ENCODE measurements at places on chromosomes 7 and 10.

GRCh38 chr7:98594787-98595186, 22.3 kb upstream of the NPTX2 start:
- DNase-seq, result no peak

DNA sequence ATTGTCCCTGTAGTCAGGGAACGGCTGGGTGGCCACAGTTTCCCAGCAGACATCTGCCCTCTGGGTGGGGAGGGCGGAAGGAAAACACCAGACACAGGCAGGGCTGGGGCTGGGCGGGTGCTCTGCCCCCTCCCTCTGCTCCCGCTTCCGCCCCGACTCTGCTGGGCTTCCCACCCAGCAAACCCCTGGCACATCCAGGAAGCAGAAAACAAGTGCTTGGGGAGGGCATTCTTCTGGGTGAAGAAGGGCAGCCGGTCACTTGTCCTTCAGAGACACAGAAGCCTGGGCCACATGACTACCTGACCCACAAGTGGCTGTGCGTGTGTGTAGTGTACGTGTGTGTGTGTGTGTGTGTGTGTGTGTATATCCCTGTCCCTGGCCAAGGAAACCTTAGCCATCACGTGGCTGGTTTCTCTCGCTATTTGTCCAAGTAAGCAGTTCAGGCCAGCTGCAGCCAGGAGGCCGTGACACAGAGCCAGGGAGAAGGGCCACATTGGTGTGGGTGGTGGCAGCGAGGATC, 77.9 kb downstream of the ZMIZ1 start:
- DNase-seq, result no peak

GRCh38 chr7:4065190-4065589, 616.9 kb upstream of the FOXK1 start:
- DNase-seq, result no peak

GRCh38 chr7:10707519-10707918, 266.2 kb upstream of the PHF14 start:
- DNase-seq, result no peak

DNA sequence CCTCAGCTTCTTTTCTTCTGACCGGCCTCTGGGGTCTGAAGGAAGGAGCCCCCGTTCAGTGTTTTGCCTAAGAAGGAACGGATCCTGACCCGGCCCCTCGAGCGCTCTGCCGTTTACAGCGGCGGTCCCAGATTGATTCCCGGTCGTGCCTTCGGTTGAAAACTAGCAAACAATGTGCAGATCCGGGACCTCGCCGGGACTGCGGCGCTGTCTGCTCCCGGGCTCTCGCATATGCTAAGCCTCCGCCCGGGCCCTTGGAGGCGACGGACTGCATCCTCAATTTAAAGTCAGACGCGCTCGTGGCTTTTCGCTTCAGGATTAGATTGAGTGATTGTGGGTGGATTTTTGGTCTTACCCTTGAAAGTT, 559 bp downstream of the DBF4 start:
- DNase-seq, result peak; percentile 40

DNA sequence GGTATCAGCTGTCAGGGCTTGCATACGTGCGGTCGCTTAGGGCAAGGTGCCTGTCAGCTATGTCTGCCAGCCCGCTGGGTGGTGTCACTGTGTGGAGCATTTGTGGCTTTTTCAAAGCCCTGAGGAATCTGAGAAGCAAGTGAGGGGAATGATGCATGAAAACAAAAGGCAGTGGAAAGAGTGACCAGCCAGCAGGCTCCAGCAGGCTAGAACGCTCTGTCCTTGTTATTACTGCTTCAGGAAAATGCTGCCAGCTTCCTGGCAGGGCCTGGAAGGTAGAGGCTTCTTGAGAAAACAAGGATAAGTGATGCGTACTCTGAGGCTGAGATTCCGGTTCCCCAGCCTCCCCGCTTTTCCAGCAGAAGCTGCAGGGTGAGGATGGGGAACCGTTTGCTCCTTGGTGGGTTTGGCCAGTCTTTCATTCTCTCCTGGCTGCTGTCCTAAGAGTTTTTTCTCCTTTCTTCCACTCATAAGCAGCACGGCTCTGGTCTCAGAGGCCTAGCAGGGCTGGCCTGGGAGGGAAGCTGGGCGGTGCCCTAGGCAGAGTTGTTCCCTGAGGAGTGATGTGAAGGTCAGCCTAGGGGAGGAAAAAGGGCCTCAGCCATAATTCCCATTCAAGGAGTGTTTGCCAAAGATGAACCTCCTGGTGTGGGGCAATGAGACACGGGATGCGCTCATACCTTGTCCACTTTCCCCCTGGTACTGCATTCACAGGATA, 42.8 kb upstream of the MKLN1 start:
- peak; percentile 36 for DNase-seq

- peak; percentile 24 for DNase-seq
These were observed 137.2 kb downstream of the NOC3L start for GRCh38 chr10:94225589-94225988.

DNA sequence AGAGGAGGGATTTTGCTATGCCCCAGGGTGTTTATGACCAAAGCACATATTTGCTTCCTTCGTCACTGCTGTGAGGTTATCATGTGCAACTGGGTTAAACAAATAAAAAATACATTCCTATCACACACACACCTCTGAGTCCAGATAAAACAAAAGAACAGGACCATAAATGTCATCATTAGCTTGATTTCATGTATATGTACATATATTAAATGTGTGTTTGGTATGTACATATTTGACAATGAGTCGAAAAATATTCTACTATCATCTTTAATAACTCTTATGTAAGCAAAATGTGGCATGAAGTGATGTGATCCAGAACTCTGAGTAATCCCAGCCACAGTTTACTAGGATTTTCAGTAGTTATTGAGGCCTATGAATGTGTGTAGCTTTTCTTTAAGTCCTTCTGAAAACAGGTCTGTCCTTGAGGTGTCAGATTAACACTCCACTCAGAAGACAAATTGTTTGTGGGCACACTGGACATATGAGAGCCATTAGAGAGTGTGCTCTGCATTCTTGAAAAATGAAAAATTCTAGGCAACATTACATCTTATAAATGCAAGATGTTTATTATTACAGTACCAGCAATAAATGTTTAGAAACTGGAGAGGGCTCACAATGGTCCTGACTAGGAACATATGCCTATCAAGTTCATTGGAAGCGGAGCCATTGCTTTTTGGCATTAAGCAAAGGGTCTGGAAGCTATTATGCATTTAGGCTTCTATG, 335.1 kb upstream of the SEMA3A start:
- DNase-seq, result peak; percentile 97

- DNase-seq, result no peak
These were observed 27.8 kb downstream of the NET1 start for GRCh38 chr10:5440206-5440605.

DNA sequence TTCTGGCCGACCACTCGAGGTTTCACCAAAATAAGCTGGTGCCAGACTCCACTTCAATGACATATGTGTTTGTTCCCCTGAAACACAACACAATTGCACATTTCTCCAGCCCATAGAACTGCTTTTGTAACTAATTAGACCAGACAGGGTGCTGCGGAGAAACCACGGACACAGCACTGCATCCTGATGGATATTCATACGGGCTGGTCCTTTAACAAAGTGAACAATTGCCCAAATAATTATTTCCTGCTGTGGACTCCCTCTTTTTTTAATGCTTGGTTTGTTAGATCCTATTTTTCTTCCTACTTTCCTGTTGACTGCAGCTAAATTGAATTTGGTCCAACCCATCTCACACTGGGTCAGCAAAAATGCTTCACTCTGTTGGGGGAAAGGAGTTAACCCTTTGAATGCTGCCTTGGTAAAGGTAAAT, 198.6 kb upstream of the BMPER start:
- no peak for DNase-seq

- no peak for DNase-seq
These were observed 211.9 kb upstream of the GLI3 start for GRCh38 chr7:42448901-42449300.

DNA sequence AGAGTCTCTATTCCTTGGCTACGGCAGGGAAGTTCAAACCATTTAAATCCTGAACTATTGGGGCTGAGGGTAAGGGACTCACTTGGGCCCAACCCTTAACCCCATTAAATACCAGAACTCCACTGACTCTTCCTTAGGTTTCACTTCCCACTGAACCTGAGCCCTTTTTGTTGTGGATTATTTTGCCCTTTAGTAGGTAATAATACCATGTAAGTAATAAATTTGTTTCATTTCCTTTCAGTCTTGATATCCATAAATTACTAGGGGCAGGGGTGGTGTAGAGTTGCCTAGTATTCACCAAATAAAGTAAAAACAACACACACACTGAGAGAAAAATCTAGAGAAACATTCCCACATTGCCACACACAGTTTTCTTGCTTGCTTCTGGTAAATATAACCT, 352.0 kb downstream of the PCDH15 start:
- no peak for DNase-seq

DNA sequence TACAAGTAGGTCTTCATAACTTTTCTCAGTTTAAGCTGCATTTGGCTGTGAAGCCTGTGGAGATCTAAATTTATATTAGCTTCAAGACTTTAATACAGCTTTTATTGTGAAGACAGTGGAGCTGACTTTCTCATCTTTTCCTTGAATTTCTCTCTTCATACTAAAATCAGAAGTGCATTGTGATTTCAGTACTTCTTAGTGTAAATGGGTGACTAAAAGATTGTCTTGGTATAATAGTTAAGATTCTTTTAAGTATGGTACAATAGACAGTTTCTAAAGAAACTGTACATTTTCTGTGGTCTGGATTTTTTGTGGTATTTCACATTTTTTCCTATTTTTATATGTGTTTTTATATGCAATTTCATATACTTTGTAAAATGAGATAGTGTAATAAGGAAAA, 21.0 kb upstream of the DDX21 start:
- no peak for DNase-seq

DNA sequence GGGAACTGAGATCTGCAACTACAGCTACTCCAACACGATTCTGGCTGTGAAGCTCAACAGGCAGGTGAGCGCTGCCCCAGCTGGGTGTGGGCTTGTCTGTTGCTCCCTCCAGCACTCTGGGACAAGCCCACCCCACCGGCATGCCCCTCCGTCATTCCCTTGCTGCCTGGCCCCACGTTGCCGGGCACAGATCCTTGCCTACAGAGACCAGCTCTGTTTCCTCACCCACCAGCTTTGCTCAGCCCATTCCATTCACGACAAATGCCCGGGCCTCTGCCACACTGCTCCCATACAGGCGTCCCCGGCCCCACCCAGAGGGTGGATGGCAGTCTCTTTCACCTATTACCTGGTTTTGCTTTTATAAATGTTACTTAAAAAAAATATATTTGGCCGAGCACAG, 24.6 kb downstream of the WIPI2 start:
- no peak for DNase-seq

DNA sequence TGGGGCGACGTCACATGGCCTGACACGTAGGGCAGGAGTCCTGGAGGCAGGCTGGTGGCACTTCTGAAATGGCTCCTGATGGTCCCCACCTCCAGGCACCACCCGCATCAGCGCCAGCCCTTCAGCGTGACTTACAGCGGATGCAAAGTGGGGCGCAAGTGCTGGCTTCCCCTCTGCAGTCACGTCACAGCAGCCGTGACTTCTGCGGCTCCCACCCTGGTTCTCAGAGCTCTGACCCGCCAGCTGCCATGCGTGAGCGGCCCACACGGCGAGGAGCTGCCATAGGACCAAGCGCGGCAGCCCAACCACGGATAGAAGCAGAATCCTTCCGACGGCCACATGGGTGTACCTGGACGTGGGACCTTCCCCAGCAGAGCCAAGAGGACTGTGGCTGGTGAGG, 159.0 kb downstream of the ELFN1 start:
- no peak for DNase-seq

DNA sequence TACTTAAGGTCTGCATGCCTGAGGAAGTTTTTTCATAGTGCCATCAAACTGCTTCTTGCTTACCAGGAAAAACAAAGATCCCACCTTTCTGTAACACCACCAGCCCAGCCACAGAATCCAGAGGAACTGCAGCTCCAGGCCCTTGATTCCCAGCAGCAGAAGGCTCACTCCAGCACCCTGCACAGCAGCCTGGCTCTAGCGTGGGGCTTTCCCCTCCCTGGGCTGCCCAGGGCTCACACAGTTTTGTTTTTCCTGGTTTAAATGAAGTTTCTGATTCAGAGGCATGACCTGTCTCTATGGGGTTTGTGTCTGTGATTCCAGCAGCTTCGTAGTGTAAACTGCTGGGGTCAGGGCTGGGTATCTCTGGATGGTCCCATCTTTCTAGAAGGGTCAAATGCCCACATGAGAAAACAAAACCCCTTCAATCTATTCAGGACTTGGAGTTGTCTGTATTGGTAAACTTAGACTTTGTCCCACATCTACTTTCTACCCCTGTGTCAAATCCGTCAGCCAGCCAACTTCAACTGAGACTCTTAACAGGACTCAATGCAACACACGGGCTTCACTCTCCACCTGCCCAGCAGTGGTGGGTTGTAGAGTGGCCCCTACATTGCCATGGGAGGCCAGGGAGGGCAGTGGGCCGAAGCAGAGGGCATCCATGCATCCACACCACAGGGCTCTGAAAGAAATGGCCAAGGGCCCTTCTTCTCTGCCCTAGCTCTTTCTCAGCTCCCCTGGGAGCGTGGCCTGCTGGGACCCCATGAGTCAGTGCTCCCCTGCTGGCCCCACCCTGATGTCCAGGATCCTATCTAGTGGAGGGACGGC, 73.6 kb downstream of the ATXN7L1 start:
- no peak for DNase-seq

DNA sequence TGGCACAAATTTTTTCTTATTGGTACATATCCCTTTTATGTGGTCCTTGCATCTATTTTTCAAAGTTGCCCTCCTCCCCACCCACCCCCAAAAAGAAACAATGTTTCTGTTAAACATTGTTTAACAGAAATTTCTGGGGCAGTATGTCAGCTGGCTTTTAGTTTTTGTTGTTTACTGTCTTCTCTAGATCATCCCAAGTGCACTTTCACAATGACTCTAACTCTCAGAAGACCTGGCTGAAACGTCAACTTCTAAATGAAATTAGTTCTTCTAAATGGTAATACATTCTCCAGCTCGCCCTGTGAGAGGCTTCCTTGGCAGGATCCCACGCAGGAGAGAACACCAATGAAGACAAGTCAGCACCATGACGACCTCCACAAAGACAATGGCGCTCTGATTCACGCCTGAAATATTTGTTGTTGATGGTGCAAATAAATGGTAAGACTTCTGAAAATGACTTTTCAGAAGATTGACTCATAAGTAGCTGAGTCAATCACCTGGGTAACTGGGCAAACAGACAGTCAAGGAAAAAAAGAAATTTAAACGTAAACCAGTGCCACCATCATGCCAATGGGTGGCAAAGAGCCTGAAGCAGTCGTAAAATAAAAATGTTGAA, 293.7 kb downstream of the FZD1 start:
- peak; percentile 99 for DNase-seq

GRCh38 chr10:13587391-13587790, 626 bp downstream of the PRPF18 start:
- no peak for DNase-seq

- no peak for DNase-seq
These were observed 97.4 kb downstream of the SVOPL start for GRCh38 chr7:138603549-138604318.

- peak; percentile 82 for DNase-seq
These were observed 839 bp downstream of the IKZF5 start for GRCh38 chr10:123007558-123008354.

GRCh38 chr10:43862756-43863155, 214.1 kb upstream of the ZNF32 start:
- DNase-seq, result no peak

- DNase-seq, result no peak
These were observed 8.8 kb downstream of the TMEM120A start for GRCh38 chr7:75985518-75986146.

All from bronchial epithelial cell (primary cell).